Muscle of leg (tissue), 16 donors: ENCODE measurements at places on chromosomes 7 and 10.

GRCh38 chr7:33601101-33601500, 304.2 kb upstream of the BMPER start:
- no peaks in the 10 kb centered on the region for H3K27me3 ChIP-seq
- H3K4me1 ChIP-seq: peaks cover 7% of the 10 kb centered on the region
- H3K4me3 ChIP-seq: no peak overlapping the region
- DNase-seq: peak; percentile 33
- no peak overlapping the region for H3K27ac ChIP-seq
- H3K36me3 ChIP-seq: no peaks in the 10 kb centered on the region

- no peaks in the 10 kb centered on the region for H3K36me3 ChIP-seq
- peaks cover 28% of the 10 kb centered on the region for H3K27me3 ChIP-seq
- no peak overlapping the region for H3K27ac ChIP-seq
Measured at GRCh38 chr10:132310701-132311337, 3.1 kb upstream of the STK32C start.

- H3K27me3 ChIP-seq: peaks cover 26% of the 10 kb centered on the region
- no peak overlapping the region for H3K4me3 ChIP-seq
- H3K36me3 ChIP-seq: no peaks in the 10 kb centered on the region
- H3K4me1 ChIP-seq: no peaks in the 10 kb centered on the region
Measured at GRCh38 chr10:123904834-123905409, 13.3 kb upstream of the CPXM2 start.

GRCh38 chr10:83543691-83544462, 595.4 kb upstream of the GHITM start:
- DNase-seq: peak; percentile 73
- no peaks in the 10 kb centered on the region for H3K27me3 ChIP-seq
- H3K27ac ChIP-seq: no peak overlapping the region
- H3K4me3 ChIP-seq: no peak overlapping the region
- H3K4me1 ChIP-seq: peaks cover 13% of the 10 kb centered on the region
